ENCODE measurements at places on chromosomes 16 and 17.

DNA sequence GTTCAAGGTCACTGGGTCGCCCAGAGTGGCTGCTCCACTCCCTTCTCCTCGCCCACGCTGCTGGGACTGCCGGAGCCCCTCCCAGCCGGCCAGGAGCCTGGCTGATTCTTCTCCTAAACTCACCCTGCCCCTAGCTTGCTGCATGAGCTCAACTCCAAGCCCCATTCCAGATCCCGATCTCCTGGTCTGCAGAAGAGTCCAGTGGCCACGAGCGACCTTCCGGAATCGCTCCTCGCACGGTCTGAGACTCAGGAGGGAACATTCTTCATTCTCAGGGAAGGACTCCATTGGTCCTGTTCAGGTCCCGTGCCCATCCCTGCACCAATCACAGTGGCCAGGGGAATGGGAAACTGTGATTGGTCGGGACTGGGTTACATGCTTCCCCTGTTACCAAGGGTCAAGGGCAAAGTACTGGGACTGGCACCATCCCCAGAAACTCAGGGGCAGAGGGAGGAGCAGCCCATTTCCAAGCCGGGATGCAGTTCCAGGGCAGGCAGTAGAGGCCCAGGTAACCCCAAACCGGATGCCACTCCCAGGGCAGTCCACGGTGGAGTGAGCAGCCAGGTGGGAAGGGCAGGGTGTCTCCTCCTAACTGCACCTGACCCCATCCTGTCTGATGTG lies 24.5 kb upstream of the CIBAR2 start:
- H3K36me3 ChIP-seq: no peaks in the 10 kb centered on the region
- H3K27ac ChIP-seq: no peak overlapping the region
- no peak for DNase-seq
- H3K4me3 ChIP-seq: no peak overlapping the region
- peaks cover 1% of the 10 kb centered on the region for H3K4me1 ChIP-seq
- no peaks in the 10 kb centered on the region for H3K27me3 ChIP-seq

DNA sequence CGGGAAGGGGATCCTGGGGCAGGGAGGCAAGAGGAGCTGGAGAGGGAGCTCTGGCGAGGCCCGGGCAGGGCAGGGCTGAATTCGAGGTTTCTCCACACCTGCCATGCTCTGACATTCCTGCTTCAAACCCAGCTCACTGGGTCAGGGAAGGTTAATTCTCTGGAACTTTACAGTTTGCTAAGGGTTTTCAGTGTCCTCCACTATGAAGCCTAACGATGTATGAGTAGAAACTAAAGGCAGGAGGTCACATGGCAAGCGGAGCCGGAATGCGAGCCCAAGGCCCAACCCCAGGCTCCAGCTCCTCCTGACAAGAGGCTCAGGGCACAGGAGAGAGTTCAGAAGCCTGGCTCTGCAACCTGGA lies 29.2 kb downstream of the DCAKD start:
- peaks cover 20% of the 10 kb centered on the region for H3K4me1 ChIP-seq
- H3K27me3 ChIP-seq: peaks cover 49% of the 10 kb centered on the region
- no peak overlapping the region for H3K27ac ChIP-seq
- no peak overlapping the region for H3K4me3 ChIP-seq

- peaks cover 5% of the 10 kb centered on the region for H3K4me1 ChIP-seq
- H3K27ac ChIP-seq: no peak overlapping the region
- H3K36me3 ChIP-seq: no peaks in the 10 kb centered on the region
- peaks cover 71% of the 10 kb centered on the region for H3K27me3 ChIP-seq
Measured at GRCh38 chr16:28059841-28060575, 3.5 kb downstream of the GSG1L start.

DNA sequence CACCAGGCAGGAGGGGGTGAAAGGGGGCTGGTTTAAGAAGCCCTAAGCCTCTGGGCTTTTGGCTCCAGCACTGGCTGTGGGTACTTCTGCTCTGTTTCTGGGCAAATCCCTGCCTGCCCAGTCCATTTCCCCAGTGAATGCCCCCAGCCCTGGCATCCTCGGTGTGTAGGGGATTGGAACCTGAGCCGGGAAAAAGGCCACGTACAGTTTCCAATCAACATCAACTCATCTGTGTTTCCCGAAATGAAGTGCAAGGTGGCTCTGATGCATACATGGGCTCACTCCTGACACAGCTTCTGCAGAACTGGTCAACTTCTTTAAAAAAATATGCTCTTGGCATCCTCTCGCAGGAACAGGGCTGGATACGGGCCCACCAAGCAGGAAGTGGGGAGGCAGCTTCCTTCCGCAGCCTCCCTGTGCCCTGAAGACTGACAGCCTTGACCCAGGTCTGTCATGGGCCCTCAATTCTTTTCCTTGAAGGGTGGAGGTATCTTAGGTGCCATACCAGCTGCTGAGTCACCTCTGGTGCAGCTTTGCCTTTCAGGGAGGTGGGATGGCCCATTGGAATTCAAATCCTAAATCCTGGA lies 73.3 kb downstream of the N4BP1 start:
- H3K4me1 ChIP-seq: peaks cover 7% of the 10 kb centered on the region
- DNase-seq: no peak
- no peaks in the 10 kb centered on the region for H3K27me3 ChIP-seq
- H3K36me3 ChIP-seq: no peaks in the 10 kb centered on the region
- H3K27ac ChIP-seq: peak overlapping the region; percentile 72
- no peak overlapping the region for H3K4me3 ChIP-seq

GRCh38 chr17:14301279-14302090 lies 604 bp downstream of the HS3ST3B1 start:
- DNase-seq: peak; percentile 66
- peak overlapping the region; percentile 75 for H3K4me3 ChIP-seq
- H3K4me1 ChIP-seq: peaks cover 35% of the 10 kb centered on the region
- no peak overlapping the region for H3K27ac ChIP-seq

- no peak within 1 kb of the TSS for H3K27ac ChIP-seq
- no peaks in the 10 kb centered on the region for H3K27me3 ChIP-seq
- peak; percentile 86 for DNase-seq
- H3K36me3 ChIP-seq: peaks cover 4% of the 10 kb centered on the region
- peaks cover 16% of the 10 kb centered on the region for H3K4me1 ChIP-seq
Measured at GRCh38 chr17:42122371-42123303, at the start of gene HSPB9. HSPB9 (plus strand) TSS chr17:42122804; CDS start chr17:42122851, 47 bp downstream.

GRCh38 chr17:80034791-80035686 lies 633 bp downstream of the TBC1D16 start:
- peak overlapping the region; percentile 72 for H3K4me3 ChIP-seq
- no peak overlapping the region for H3K27ac ChIP-seq
- peak; percentile 63 for DNase-seq
- H3K27me3 ChIP-seq: peaks cover 11% of the 10 kb centered on the region
- no peaks in the 10 kb centered on the region for H3K36me3 ChIP-seq

DNA sequence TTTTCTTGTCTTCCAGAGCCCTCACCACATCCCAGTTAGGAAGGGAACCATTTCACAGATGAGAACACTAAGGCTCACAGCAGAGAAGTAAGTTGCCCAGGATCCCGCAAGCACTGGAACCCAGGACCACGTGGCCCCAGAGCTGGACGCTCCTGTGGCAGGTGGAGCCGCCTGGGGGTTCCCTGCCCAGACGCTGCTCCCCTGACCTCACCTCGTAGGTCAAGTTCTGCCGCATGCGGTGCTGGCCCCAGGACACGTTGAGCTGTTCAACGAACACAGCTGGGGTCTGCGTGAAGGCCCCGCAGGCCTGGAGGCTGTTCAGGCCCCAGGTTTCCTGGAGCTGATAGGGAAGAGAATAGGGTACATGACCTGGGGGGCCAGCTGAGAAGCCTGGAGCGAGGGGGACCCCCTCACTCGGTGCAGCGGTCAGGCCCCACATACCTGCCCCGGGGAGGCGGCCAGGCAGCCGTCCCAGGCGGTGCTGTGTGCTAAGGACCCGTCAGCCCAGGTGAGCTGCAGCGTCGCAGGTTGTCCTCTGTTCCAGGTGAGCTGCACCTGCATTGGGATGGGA lies 54.1 kb downstream of the RMI2 start:
- no peak overlapping the region for H3K4me3 ChIP-seq
- H3K27ac ChIP-seq: no peak overlapping the region
- no peaks in the 10 kb centered on the region for H3K36me3 ChIP-seq

GRCh38 chr17:76131051-76131691 lies 9.9 kb downstream of the FOXJ1 start:
- no peaks in the 10 kb centered on the region for H3K36me3 ChIP-seq
- H3K27ac ChIP-seq: no peak overlapping the region
- H3K4me1 ChIP-seq: peaks cover 51% of the 10 kb centered on the region
- H3K4me3 ChIP-seq: no peak overlapping the region

GRCh38 chr16:27894386-27894785 lies 169.1 kb downstream of the GSG1L start:
- H3K4me3 ChIP-seq: no peak overlapping the region
- H3K27me3 ChIP-seq: peaks cover 13% of the 10 kb centered on the region
- DNase-seq: no peak
- H3K27ac ChIP-seq: no peak overlapping the region
- no peaks in the 10 kb centered on the region for H3K4me1 ChIP-seq

- no peaks in the 10 kb centered on the region for H3K36me3 ChIP-seq
- H3K4me1 ChIP-seq: no peaks in the 10 kb centered on the region
- no peaks in the 10 kb centered on the region for H3K27me3 ChIP-seq
- DNase-seq: no peak
- no peak overlapping the region for H3K4me3 ChIP-seq
Measured at GRCh38 chr16:69784586-69784985, 22.5 kb downstream of the WWP2 start.

- no peak for DNase-seq
- no peak overlapping the region for H3K27ac ChIP-seq
- no peak overlapping the region for H3K4me3 ChIP-seq
- no peaks in the 10 kb centered on the region for H3K27me3 ChIP-seq
- H3K4me1 ChIP-seq: no peaks in the 10 kb centered on the region
Measured at GRCh38 chr17:75909051-75909811, 4.5 kb upstream of the MRPL38 start.

GRCh38 chr17:15650741-15651582 lies 31.5 kb upstream of the FBXW10B start:
- DNase-seq: no peak
- no peak overlapping the region for H3K27ac ChIP-seq
- H3K4me3 ChIP-seq: no peak overlapping the region
- H3K4me1 ChIP-seq: peaks cover 23% of the 10 kb centered on the region

DNA sequence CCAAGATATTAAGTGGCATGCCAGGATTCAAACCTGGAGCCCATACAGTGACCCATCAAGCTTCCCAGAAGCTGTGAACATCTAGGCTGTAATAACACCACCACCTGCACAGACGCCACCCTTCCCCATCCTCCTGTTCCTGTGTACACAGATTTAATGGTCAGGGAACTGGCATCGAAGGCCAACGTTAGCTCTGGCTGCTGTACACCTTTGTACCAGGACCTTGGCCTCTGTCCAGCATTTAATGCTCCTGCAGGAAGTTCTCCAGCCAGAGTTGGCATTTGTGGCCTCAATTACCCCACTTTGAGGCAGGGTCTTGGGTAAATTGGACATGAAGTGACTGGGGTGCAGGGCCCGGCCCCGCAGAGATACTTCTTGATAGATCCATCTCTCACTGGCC lies 49.3 kb downstream of the SCNN1B start:
- H3K27ac ChIP-seq: no peak overlapping the region
- DNase-seq: no peak
- no peaks in the 10 kb centered on the region for H3K36me3 ChIP-seq
- H3K4me1 ChIP-seq: no peaks in the 10 kb centered on the region
- no peaks in the 10 kb centered on the region for H3K27me3 ChIP-seq
- no peak overlapping the region for H3K4me3 ChIP-seq

DNA sequence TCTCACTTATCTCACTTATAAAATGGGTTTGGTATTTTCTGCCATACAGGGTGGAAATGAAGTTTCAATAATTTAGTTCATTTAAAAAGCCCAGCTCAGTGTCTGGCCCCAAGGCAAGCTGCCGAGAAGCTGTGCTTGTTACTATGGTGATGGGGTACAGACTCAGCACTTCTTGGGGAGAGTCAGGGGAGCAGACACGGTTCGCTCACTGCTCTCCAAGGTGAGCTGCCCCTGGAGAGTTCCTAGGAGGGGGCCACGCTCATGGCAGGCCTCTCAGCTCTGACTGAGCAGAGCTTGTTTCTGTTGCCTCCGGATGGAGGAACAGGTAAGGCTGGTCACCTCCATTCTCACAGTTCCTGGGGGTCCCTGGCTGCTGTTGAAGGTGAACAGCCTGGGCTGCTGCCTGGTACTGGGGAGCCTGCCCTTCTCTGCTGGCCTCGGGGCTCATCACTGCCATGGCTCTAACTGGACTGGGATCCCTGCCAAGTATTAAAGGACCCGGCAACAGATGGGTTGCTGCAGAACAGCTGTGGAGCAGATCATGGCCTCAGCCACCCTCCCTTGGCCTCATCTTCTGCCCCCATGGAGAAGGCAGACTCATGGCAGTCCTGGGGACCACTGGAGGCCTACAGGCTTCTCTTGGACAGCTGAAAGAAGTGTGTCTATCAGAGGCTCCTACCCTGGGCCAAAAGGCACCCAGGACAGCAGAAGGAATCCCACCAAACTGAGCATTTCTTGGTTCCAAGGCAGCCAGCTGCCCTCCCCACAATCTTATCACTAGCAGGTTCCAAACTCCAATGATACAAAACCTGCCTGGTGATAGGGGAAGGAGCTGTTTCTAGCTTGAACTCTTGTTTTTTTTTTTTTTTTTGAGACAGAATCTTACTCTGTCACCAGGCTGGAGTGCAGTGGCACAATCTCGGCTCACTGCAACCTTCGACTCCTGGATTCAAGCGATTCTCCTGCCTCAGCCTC lies 25.9 kb upstream of the SPATA32 start:
- no peak overlapping the region for H3K27ac ChIP-seq
- no peaks in the 10 kb centered on the region for H3K4me1 ChIP-seq
- no peak overlapping the region for H3K4me3 ChIP-seq
